ENCODE measurements at places on chromosomes 3 and 15.

- DNase-seq: no peak
Observed at GRCh38 chr15:91968610-91969009, 115.1 kb downstream of the SLCO3A1 start.

DNA sequence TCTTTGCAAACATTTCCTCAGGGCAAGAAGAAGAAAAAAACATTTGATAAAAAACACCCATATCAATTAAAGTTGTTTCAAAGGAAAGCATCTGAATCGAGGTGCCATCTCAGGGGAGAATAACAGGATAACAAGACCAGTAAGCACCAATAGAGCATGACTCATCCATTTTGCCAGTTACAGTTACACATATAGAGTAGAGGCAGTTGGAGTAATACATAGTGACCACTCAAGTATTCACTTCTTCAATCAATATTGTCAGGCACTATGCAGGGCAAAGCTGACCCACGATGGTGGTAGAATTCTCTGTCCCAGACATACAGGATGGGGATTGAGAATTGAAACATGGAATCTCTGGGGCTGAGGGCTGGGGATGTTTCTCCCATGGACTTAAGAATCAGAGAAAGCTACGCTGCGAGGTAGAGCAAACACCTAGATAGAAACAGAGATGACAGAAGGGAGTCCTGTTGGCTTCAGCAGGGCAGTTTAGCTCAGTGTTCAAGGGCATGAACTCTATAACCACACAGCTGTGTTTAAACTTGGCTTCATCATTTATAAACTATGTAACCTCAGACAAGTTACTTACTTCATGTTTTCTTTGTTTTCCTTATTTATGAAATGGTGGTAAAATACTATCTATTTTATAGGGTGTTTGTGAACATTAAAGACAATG, 186.4 kb upstream of the NANOGP8 start:
- no peak for DNase-seq

GRCh38 chr15:64045774-64046420, 388 bp downstream of the DAPK2 start:
- peak; percentile 8 for DNase-seq

DNA sequence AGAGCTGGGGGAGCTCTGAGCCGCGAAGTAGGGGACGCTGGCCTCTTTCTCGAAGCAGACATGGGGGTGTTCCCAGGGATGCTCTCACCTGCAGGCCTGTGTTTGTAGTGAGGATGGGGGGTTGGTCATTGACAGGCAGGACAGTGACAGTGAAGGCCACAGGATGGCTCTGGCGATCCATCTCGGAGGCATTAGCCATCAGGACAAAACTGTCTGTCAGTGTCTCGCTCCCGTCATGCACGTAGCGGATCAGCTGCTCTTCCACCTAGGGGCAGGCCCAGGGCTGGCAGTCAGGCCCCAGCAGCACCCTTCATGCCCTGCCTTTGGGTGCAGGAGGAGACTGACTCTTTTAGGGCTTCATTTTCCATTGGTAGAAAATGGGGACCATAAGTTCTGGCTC, 28.0 kb downstream of the CSPG4 start:
- DNase-seq: no peak

DNA sequence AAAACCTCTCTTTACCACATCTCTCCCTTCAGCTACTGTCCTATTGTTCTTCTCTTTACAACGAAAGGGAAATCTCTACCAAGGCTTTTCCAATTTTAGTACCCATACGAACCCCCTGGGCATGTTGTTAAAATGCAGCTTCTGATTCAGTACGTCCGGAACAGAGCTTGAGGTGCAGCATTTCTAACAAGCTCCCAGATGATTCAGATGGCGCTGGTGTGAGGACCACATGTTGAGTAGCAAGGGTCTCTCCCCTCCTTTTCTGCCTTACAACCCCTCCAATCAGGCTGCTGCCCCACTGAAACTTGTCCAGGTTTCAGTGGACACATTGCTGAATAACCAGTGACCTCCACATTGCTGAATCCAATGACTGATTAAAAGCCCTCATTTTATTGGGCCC, 177.1 kb upstream of the FEZF2 start:
- no peak for DNase-seq

DNA sequence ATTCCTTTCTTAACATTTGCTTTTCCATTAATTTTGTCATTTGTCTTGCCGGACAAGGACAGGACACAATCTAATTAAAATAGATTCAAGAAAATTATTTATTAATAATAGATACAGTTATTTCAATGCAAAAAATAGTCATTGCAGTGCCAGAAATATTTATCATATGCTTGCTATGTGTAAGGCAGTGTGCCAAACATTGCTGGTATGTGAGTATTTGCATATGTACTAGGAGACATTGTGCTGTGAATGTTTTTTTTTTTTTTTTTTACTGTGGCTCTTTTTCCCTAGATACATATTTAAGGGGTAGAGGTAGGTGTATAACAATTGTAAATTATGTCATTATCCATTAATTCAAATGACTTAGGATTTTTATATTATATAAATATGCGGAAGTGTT, 23.3 kb downstream of the SPRED1 start:
- DNase-seq: no peak

DNA sequence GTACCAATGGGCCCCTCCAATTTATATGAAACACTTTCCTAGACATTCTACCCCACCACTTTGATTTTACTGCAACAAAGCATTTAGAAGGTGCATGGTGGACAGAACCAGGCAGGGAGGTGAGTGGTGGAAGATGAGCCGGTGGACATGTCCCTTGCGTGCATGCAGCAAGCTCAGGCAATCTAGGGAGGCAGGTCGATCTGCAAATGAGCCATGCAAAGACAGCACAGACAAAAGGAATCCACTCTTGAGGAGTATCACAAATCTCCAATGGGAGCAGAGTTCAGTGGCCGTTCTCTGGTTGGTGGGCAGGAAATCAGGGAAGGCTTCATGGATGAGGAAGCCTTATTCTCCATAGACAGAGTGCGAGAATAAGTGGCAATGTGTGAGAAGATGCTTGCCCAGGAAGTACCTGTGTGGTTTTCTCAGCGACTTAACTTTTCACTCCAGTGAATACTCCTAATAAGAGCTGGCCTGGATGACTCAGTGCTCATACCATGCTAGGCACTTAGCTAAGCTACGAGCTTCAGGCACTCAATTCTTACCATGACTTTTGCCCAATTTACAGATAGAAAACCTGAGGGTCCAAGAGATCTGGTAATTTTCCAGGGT, 152.5 kb downstream of the FOXP1 start:
- no peak for DNase-seq

GRCh38 chr3:194756460-194756779, 70.7 kb downstream of the FAM43A start:
- no peak for DNase-seq

DNA sequence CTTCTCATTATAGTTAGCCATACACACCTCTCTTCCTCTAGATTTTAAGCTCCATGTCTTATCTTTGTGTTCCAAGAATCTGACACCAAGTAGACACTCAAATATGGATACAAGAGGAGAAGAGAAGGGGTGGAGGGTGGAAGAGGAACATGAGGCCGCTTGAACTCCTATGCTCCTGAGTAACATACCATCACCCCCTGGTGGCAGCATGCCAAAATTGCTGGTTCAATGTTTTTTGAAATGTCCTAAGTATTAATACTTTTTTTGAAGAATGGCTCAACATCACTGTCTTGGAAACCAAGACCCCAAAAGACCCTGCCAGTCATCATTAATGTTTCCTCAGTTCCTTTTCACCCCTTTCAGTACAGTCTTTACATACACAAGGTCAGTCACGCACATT, 71.8 kb upstream of the HACD2 start:
- DNase-seq: no peak

- no peak for DNase-seq
Observed at GRCh38 chr3:46236294-46237054, 5.8 kb upstream of the CCR3 start.

GRCh38 chr3:188003188-188004171, 150.5 kb upstream of the LPP start:
- DNase-seq: no peak

DNA sequence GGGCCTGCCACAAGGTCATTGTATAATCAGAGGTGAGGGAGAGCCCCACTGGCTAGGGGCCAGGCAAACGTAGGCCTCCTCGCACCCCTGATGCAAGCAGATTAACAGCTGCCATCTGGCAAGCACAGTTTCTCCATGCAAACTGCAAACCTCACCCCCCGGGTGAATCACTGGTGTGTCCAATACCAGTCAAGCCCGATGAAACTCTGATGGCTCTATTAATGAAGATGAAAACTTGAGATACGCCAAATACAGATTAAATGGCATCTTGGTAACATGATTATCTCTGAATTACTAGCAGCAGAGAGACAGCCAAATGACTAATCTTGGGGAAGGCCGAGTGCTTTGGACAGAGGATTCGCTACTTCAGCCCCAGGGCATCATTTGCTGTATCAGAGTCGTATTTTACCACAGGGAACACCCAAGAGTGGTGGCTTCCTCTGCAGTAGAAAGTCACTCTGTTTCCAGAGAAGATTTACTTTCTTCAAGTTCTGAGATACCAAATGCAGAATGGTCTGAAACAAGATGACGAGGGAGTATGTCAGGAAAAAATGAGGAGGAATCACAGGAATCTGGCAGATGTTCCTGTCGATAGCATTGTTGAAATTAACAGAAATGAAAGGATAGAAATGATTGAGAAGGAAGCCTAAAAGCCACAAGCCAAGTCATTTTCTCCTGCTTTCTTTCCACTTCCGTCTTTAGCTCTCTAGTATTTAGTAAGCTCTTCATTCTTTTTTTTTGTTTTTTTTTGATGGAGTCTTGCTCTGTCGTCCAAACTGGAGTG, 96.2 kb upstream of the NR2F2 start:
- DNase-seq: no peak
